ENCODE measurements at places on chromosomes 12 and 14. TPM values are rescaled to one million over a fixed set of nuclear protein-coding genes. Genes with fewer than 3 reads are reported as not detected.

- H3K36me3 ChIP-seq = no peaks in the 10 kb centered on the region
- no peak for DNase-seq
- no peaks in the 10 kb centered on the region for H3K27me3 ChIP-seq
- H3K27ac ChIP-seq = no peak overlapping the region
- no peaks in the 10 kb centered on the region for H3K4me1 ChIP-seq
These were observed 59.8 kb downstream of the KIF21A start for GRCh38 chr12:39383114-39383513.

The KLRC4 gene
- total RNA-seq = 0.91 TPM

GRCh38 chr14:75231320-75231719 is 47.3 kb upstream of the FOS start:
- no peak overlapping the region for H3K27ac ChIP-seq
- H3K4me1 ChIP-seq = no peaks in the 10 kb centered on the region
- H3K4me3 ChIP-seq = no peak overlapping the region
- DNase-seq = no peak
- H3K36me3 ChIP-seq = no peaks in the 10 kb centered on the region

The FOXG1 gene
- 0.06 TPM for total RNA-seq

The NCOR2 gene
- 361 TPM for total RNA-seq

GRCh38 chr12:95548056-95548538 is 3.2 kb downstream of the USP44 start:
- DNase-seq = peak; percentile 42
- peaks cover 2% of the 10 kb centered on the region for H3K4me1 ChIP-seq
- peak overlapping the region; percentile 92 for H3K4me3 ChIP-seq
- H3K27ac ChIP-seq = no peak overlapping the region
- no peaks in the 10 kb centered on the region for H3K27me3 ChIP-seq

- H3K27ac ChIP-seq = no peak overlapping the region
- H3K36me3 ChIP-seq = no peaks in the 10 kb centered on the region
- H3K4me1 ChIP-seq = no peaks in the 10 kb centered on the region
- H3K4me3 ChIP-seq = no peak overlapping the region
- DNase-seq = no peak
These were observed 79.5 kb downstream of the OTOGL start for GRCh38 chr12:80178846-80179245.

DNA sequence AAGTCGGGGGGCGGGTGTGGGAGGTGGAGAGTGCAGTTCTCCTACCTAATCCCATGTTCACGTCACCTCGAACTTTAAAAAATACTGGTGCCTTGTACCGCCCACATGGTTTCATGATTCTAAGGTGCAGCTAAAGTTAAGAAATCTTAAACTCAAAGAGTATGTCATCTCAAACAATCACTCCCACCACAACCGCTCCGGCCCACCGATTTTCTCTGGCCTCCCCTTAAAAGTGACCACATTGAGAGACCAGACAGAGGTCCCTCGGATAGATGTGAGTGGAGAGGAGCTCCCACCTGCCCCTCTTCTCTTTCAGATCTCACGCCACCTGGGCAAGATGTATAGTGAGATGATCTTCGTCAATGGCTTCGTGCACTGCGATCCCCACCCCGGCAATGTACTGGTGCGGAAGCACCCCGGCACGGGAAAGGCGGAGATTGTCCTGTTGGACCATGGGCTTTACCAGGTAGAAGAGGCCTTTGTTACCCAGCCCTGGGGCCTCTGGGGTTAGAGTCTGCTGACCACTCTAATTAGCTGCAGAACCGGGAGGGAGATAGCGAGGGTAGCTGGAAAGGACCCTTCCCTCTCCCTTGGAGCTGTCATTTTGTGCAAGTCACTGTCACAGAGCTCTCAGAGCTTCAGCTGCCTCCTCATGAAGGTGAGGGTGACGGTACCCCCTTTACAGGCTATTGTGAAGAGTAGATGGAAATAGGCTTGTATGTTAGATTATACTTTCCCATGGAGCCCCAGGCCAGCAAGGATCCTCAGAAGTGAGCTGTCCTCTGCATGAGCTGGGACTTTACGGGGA is 124.4 kb downstream of the ADCK1 start:
- H3K4me1 ChIP-seq = peaks cover 2% of the 10 kb centered on the region
- H3K4me3 ChIP-seq = no peak overlapping the region
- DNase-seq = no peak
- H3K27me3 ChIP-seq = no peaks in the 10 kb centered on the region
- H3K36me3 ChIP-seq = no peaks in the 10 kb centered on the region

- no peak overlapping the region for H3K4me3 ChIP-seq
- no peaks in the 10 kb centered on the region for H3K27me3 ChIP-seq
These were observed 2.8 kb upstream of the CYP46A1 start for GRCh38 chr14:99681101-99681831.

The ASCL1 gene
- 0.88 TPM for total RNA-seq

The RFX4 gene
- total RNA-seq = not detected

The BCAT1 gene
- total RNA-seq = 94.9 TPM

The SCARB1 gene
- 31.3 TPM for total RNA-seq

The PARP2 gene
- total RNA-seq = 15.3 TPM

The OR4E2 gene
- total RNA-seq = not detected

The P2RX2 gene
- total RNA-seq = 3.4 TPM

- H3K4me1 ChIP-seq = no peaks in the 10 kb centered on the region
- no peaks in the 10 kb centered on the region for H3K27me3 ChIP-seq
- no peak overlapping the region for H3K4me3 ChIP-seq
These were observed 32.1 kb downstream of the TECPR2 start for GRCh38 chr14:102394717-102395375.

DNA sequence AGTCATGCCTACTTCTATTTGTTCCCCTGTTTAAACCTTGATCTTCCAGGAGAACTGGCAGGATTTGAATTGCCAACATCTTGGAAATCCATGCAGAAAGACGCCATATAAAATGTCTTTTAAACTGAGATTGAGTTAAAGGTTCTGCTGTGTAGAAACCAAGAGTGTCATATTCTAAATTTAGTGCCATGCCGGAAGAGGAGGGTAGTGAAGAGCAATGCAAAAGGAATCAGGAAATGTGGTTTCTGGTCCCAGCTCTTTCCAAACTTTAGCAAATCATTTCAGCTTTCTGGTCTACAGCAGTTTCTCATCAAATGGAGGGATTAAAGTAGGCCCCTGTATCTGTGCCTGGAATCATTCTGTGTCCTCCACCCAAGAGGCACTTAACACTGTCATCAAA is 85.7 kb downstream of the BTG1 start:
- H3K4me1 ChIP-seq = peaks cover 2% of the 10 kb centered on the region
- DNase-seq = no peak
- H3K27me3 ChIP-seq = no peaks in the 10 kb centered on the region
- H3K27ac ChIP-seq = peak overlapping the region; percentile 60

- H3K4me3 ChIP-seq = no peak overlapping the region
- no peaks in the 10 kb centered on the region for H3K4me1 ChIP-seq
- DNase-seq = peak; percentile 40
- no peaks in the 10 kb centered on the region for H3K36me3 ChIP-seq
- peak overlapping the region; percentile 56 for H3K27ac ChIP-seq
- no peaks in the 10 kb centered on the region for H3K27me3 ChIP-seq
These were observed 126.9 kb downstream of the DUSP6 start for GRCh38 chr12:89225401-89225800.

The CMKLR1 gene
- total RNA-seq = 15.4 TPM

DNA sequence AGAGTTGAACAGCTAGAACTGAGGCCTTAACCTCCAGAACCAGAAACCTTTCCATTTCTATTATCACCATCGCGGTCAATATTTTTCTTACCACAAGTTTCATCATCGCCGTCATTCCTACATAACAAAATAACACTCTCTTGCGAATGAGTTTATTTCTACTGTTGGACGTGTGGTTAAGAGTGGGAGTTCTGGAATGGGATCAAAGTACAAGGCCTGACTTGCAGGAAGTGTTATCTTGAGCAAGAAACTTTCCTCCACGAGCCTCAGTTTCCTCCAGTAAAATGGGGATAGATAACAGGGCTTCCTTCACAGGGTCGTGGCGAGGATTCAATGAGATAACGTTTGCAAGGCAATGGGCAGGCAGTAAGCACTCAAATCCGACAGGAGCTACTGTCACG is 652 bp downstream of the SART3 start:
- peaks cover 20% of the 10 kb centered on the region for H3K4me1 ChIP-seq
- H3K27me3 ChIP-seq = no peaks in the 10 kb centered on the region
- no peak for DNase-seq
- H3K4me3 ChIP-seq = peak overlapping the region; percentile 91

DNA sequence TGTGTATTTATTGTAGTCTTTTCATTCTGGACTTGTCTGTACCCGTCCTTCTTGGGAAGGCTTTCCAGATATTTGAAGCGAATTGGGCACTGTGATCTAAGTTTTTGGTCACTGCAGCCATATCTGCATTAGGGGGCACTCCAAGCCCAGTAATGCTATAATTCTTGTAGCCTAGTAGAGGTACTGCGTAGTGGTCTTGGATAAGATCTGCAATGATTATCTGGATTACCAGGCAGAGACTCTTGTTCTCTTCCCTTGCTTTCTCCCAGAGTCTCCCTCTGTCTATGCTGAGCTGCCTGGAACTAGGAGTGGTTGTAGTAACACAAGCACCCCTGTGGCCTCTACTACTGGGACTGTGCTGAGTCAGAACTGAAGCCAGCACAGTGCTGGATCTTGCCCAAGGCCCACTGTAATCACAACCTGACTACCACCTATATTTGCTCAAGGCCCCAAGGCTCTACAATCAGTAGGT is 30.0 kb downstream of the SLC38A2 start:
- H3K4me1 ChIP-seq = no peaks in the 10 kb centered on the region
- no peak overlapping the region for H3K4me3 ChIP-seq
- no peak overlapping the region for H3K27ac ChIP-seq

The AHNAK2 gene
- 26.6 TPM for total RNA-seq
